ENCODE measurements at places on chromosomes 7 and 10.
A peak's percentile ranks its signal among the peaks of the same experiment; 100 is the strongest.

DNA sequence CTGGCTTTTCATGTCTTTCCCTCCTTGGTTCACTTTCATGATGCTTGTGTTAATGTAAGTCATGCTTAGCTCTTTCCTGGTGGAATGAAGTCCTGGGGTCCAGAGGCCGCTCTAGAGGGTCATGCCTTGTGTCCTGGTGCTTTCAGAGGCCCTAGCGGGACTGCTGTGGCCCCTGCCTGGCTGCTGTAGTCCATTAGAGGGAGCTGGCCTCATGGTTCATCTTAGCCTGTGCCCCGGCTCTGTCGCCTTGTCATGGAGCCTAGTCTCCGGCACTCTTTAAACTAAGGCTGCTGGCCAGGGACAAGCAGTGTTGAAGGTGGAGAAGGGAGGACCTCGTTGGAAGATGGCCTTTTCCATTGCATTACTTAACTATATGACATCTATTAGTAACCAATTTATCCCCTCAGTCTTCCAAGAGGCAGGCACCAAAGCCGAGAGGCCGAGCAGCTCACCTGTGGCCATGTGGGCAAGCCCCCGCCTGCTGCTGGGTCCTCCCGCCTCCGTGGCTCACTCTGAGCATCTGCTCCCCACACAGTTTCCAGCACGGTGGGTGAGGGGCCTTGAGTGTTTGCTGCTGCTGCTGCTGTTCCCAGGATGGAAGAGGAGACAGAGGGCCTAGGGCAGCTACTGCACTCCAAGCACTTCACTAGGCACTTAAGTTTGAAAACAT lies 5.0 kb upstream of the NDUFB2 start:
- no peak for DNase-seq

DNA sequence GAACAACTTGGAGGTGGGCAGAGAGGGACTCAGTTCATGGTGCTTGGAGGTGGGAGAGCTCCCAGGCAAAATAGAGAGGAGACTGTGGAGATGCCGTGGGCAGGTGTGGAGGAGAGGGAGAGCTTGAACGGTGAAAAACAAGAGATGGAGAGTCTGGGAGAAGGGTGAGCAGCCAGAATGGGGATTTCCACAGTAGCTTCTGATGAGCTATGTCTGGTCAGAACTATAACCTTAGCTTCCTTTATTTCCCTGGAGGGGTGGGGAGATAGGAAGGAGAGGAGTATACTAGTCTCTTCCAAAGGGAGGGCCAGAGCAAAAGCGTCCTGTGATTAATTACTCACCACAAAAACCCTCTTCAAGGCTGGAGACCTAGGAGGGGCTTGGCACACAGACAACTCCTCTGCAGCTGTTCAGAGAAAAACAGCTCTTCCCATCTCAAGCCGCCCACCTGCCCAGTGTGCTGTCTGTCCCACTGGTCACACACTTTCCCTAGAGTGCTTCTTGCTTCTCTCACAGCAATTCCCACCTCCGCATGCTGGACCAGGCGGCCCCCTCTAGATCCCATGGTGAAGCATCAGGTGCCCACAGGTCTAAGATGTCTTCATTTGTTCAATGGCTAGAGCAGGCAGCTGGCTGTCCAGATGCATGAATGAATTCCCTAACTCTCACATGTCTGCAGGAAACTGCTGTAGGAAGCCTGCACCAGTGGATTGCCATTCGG lies 41.9 kb downstream of the TAS2R41 start:
- DNase-seq: no peak

DNA sequence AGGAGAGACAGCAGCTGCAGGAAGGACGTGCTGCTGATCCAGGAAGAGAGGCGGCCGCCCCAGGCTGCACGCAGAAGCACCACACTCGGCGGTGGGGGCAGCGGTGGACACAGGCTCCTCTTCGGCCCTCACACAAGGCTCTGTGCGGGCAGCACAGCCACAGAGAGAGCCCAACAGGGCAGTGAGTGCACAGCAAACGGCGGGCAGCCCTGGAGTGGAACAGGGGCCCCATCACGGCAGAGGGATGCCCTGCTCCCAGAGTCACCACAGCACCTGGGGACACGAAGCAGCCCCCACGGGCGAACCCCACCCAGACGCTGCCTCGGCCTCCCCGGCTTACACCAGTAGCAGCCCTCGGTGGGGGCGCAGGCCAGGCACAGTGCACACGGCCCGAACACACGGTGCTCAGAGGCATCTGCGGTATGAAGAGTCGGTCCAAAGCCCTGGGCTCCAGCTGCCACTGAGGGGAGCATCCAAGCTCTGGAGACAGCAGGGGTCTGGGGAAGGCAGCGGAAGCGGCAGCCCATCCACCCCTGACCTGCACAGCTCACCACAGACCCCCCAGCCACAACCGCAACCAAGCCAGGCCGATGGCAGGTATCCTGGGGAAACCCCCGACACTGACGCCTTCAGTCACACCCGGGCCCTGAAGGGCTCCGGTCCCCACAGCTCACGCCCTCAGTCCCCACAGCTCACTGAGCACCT lies 16.8 kb downstream of the NUDT1 start:
- no peak for DNase-seq

- DNase-seq: no peak
Measured at GRCh38 chr10:27743012-27743876, 2.4 kb downstream of the MKX start.

DNA sequence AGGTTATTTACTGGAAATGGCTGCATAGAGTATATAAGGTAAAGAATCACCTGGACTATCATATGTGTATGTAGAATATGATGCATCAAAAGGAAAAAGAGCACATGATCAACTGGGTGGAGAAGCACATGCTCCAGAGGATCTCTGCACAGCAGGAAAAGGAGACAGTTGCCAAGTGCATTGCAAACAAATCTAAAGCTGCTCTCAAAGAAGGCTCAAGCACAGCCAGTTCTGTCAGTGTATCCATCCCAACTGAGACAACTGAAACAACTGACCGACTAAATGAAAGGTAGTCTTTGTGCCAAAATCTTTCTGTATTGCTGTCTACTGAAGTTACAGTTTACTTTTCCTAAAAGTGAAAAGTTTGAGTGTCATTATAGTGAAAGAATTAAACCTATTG lies 83.2 kb upstream of the SGCE start:
- no peak for DNase-seq

- DNase-seq: no peak
Measured at GRCh38 chr10:29501692-29502091, 133.1 kb downstream of the SVIL start.

- DNase-seq: no peak
Measured at GRCh38 chr7:83101530-83101929, 61.2 kb downstream of the PCLO start.

- no peak for DNase-seq
Measured at GRCh38 chr10:107727767-107728317, 563.3 kb upstream of the SORCS1 start.

DNA sequence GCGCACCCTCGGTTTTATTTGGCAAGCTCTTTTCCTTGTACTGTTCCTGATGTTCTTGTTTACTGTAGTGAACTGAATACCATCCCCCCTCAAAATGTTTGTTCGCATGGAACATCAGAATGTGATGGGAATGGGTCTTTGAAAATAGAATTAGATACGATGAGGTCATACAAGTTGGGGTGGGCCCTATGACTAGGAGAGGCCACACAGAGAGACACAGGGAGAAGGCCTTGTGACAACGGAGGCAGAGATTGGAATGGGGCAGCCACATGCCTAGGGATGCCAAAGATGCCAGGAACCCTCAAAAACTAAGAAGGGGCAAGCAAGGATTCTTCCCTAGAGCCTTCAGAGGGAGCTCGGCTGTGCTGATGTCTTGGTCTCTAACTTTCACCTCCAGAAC lies 123.6 kb downstream of the FAM204A start:
- no peak for DNase-seq

GRCh38 chr7:130903358-130903974 lies 169.5 kb upstream of the KLF14 start:
- DNase-seq: no peak

- no peak for DNase-seq
Measured at GRCh38 chr7:103651593-103652377, 205.8 kb upstream of the SLC26A5 start.

DNA sequence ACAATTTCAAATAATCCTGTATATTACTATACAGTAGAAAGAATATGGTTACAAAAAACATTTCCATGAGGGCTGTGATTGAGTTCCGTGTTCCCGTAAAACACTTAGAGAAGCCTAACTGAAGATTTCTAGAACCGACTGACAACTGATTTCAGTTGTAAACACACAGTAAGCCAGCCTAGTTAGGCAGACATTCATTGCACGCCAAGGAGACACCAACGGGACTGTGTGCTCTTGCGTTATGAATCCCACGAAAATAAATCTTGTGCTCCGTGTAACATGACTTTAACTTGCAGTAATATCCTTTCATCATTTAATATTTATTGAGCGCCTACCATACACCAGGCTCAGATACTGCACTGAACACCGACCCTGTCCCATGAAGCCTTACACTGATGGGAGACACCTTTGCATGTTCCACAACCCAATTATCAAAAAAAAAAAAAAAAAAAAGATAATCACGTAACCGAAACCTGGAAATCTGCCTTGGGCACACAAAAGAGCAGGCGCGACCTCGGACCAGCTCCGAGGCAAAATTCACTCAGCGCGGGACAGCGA lies 420 bp upstream of the KLHL7 start:
- DNase-seq: no peak

DNA sequence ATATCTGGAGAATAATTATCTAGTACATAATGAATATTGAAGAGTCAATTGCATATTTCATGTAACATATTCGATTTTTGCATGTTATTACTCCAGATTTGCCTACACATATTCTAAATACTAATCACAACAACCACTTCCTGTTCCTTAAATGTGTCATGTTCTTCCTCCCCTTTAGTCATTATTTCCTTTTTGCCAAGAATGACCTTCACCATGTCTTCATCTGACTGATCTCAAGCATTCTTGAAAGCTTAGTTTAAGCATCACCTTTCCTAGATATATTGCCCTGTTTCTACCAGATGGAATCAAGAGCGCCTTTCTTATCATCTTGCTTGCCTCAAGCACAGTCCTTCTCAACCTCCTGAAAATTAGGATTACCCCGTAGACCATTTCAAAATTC lies 23.5 kb upstream of the MEOX2 start:
- no peak for DNase-seq

DNA sequence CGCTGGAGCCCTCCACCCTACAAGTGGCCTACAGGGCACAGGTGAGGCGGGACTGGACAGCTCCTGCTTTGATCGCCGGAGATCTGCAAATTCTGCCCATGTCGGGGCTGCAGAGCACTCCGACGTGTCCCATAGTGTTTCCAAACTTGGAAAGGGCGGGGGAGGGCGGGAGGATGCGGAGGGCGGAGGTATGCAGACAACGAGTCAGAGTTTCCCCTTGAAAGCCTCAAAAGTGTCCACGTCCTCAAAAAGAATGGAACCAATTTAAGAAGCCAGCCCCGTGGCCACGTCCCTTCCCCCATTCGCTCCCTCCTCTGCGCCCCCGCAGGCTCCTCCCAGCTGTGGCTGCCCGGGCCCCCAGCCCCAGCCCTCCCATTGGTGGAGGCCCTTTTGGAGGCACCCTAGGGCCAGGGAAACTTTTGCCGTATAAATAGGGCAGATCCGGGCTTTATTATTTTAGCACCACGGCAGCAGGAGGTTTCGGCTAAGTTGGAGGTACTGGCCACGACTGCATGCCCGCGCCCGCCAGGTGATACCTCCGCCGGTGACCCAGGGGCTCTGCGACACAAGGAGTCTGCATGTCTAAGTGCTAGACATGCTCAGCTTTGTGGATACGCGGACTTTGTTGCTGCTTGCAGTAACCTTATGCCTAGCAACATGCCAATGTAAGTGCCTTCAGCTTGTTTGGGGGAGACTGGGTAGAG lies at the start of gene COL1A2:
Gene COL1A2 (plus strand): TSS at position 459 of the 704 bp plus-strand sequence. CDS start 137 bp downstream, at position 596.
- DNase-seq: peak; percentile 19

DNA sequence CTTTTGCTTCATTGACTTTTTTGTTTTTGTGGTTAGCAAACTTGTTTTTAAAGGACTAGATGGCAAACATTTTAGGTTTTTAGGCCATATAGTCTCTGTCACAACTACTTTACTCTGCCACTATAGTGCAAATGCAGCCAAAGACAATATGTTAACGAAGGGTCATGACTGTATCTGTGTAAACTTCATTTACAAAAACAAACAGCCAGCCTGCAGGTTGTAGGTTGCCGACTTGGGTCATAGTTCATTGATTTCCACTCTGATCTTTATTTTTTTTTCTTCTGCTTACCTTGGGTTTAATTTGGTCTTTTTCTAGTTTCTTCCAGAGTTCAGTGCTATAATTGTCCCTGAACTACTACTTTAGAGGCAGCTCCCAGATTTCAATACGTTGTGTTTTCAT lies 120.0 kb downstream of the ARHGAP22 start:
- no peak for DNase-seq

DNA sequence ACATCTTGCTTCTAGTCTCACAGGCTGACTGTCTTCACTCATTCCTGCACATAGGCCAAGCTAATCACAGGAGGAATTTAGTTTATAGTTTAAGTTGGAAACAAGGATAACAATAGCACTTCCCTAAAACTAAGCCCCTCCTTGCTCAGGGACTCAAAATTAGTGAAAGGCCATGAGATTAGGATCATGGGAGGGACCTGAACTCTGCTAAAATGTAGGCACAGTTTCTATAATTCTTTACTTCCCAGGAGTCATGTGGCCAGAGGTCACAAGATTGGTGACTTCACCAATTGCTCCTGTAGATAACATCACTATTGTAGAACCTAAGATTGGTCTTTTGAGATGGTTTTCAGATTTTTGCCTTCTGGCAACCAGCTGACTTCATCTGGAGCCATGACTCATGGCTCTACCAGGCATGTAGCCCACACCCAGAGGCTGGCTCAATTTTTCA lies 14.8 kb upstream of the UPP1 start:
- no peak for DNase-seq

GRCh38 chr7:99559175-99559915 lies 903 bp downstream of the ZNF655 start:
- DNase-seq: no peak

- no peak for DNase-seq
Measured at GRCh38 chr7:13774976-13775375, 214.5 kb downstream of the ETV1 start.

GRCh38 chr10:47167591-47167990 lies 132.4 kb upstream of the GDF10 start:
- DNase-seq: no peak

- DNase-seq: no peak
Measured at GRCh38 chr7:11458736-11459483, 373.1 kb downstream of the THSD7A start.

- DNase-seq: no peak
Measured at GRCh38 chr7:111732923-111733322, 170.6 kb upstream of the IMMP2L start.

DNA sequence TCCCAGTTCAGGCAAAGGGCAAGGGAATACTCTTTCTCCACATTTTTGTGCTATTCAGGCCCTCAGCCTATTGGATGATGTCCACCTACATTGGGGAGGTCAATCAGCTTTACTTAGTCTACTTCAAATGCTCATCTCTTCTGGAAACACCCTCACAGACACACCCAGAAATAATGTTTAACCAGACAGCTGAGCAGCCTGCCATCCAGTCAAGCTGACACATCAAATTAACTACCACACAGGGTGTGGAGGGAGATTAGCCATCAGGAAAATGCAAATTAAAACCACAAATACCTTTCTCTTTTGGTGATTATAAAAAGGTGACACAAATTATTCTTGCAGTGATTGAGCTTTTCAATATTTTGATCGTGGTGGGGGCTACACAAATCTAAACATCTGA lies 74.7 kb upstream of the FZD8 start:
- no peak for DNase-seq

GRCh38 chr7:74134117-74134620 lies 40.0 kb upstream of the EIF4H start:
- peak; percentile 2 for DNase-seq
